ENCODE measurements at places on chromosomes 16 and 17.

GRCh38 chr17:10652984-10653659, 4.0 kb downstream of the MYH3 start:
- DNase-seq = no peak

DNA sequence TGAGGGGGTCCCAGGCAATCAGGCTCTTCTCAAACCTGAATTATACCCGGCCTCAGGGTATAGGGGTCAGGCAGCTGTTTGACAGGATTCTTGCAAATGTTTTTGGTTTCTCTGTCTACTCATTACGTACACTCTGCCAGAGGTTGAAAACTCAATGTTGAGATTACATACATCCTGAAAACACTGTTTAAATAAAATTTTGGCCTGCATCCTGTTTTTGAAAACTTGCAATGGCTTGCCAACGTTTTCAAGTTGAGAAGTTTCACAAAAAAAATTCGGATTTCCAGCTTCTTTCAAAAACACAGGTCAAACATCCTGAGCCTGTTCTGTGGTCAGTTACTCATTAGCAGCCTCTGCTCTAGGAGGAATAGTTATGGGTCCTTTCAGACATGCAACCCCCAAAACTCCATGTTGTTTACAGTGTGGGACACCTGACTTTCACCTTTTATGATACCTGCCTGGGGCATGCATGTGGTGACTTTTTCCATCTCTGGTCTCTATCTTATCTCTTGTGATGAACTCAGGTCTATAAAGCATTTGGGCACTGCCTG, 577.8 kb downstream of the WWOX start:
- no peak for DNase-seq

GRCh38 chr17:49992191-49992932, 2.7 kb downstream of the DLX3 start:
- no peak for DNase-seq

DNA sequence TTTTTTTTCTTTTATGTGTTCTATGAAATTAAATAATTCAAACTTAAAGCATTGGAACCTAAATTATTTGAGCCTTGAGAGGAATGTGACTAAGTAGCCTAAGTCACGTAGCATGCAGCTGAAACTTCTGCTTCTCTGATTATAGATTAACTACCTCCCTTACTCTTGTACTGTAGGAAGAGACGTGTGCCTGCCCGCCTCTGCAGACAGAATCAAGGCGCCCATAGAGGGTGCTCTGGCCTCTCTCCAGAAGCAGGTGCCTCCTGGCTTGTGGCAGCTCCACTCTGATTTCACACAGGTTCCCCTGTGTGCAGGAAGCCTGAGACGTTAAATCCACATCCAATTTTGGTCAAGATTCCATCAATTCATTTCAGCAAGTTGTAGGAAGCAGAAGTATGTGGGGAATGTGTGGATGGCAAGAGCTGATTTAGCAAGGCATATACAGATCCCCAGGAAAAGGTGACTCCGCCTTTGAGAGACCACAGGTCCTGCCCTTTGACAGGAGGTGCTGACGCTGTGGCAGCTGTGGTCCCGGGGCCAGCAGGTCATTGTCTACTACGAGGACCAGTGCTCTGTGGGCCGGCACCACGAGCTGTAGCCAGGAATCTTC, 1418.8 kb downstream of the CDH11 start:
- peak; percentile 63 for DNase-seq

DNA sequence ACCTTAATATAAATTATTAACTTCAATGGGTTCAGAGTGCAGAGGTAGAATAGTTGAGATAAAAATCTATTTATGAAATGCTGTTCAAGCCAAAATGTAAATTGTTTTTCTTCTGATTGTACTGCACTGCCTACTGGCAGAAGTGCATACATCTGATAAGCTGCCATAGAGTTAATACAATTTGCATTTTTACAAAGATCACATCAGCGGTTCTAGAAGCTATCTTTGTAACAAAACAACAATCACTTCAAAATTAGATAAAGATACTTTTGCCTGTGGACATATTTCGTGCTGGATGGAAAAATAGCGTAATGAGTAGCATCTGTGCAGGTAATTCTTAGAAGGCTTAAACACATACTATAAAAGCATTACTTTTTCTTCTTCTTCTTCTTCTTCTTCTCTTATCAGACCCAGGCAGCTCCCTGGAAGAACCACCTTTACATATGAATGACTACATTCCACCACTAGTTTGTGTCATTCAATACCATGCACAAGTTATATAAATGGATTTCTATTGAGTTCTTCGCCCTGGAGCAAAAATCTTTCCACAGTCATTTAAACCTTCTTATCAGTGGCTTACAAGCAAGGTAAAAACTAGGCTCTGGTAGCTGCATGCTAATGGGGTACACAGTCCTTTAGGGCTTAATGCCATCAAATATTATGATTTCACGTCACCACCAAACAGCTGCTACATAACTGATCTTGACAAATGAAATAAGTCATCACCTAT, 47.0 kb downstream of the SYNRG start:
- no peak for DNase-seq

GRCh38 chr17:55420776-55421178, 858 bp downstream of the MMD start:
- DNase-seq = peak; percentile 47

- no peak for DNase-seq
These were observed 53.1 kb downstream of the CYB5B start for GRCh38 chr16:69477546-69477945.

DNA sequence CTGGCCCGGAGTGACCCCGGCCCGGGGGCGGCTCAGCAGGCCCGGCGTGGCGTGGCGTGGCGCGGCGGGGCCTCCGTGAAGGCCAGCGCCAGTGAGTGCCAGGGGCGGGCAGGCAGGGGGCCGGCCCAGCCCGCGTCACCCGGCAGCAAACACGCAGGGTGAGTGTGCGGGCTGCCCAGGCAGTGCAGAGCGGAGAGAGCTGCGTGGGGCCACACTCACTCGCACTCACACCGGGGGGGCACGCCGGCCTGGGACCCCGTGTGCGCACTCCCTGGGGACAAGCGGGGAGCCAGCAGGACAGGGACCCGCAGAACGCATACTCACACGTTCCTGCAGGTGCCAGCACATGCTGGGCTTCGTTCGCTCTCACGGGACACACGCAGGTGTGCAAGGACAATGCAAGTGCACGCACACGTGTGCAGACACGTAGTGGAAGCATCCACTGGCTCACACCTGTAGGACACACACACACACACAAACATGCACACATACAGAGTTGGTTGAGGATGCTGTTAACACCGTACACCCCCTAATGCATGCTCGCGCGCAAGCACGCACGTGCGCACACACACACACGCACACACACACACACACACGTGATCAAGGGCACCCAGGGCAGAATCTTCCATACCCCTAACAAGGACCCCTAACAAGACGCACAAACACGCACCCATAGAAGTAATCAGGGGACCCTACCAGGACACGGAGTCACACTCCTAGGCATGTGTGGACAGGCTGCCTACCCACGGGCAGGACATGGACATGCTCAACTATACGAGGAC, 7.7 kb downstream of the USP6 start:
- DNase-seq = no peak

GRCh38 chr16:47511882-47512281, 50.8 kb downstream of the PHKB start:
- DNase-seq = no peak

DNA sequence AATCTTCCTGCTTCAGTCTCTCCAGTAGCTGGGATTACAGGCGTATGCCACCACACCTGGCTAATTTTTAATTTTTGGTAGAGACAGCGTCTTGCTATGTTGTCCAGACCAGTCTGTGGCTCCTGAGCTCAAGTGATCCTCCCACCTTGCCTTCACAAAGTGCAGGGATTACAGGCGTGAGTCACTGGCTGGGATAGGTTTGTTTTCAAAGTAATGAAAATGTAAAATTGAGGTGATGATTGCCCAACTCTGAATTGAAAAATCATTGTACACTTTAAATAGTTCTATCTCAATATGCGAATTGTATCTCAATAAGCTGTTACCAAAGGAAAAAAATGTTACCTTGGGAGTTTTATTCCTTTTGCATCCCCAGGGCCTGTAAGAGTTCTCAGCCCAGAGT, 1.2 kb upstream of the AMFR start:
- no peak for DNase-seq

DNA sequence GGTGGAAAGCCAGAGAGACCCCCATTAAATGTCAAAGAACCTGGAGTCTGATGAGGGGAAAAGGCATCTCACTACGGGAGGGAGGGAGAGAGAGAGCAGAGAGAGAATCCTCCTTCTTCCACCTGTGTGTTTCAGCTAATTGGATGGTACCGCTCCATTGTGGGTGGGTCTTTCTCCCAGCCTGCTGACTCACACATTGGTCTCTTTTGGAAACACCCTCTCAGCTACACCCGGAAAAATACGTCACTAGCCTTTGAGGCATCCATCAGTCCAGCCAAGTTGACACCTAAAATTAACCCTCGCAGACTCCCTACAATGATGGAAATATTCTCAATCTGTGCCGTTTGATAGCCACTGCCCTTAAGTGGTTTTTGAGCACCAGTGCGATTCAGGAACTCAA, 100.4 kb downstream of the ELAC2 start:
- DNase-seq = no peak

- DNase-seq = no peak
These were observed 61.6 kb downstream of the MRTFB start for GRCh38 chr16:14132696-14133048.

GRCh38 chr16:55570159-55570558, 3.7 kb downstream of the CAPNS2 start:
- DNase-seq = no peak

GRCh38 chr16:72085002-72085401, 8.4 kb downstream of the TXNL4B start:
- DNase-seq = no peak

DNA sequence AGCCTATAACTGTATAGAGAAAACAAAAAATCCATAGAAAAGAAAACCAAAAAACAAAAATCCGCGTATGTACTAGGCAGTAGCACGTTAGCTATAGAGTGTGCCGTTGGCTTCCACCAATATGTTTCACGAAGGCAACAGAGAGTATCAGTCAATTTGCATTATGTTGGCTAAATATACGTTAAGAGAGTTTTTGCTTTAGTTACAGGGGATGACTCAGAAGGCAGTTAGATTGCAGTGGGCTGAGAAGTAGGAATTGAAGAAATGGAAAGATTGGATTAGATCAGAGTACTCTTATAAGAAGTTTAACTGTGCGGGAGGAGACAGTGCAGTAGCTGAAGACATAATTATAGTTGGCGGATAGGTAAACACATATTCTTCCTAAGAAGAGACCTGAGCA, 911 bp upstream of the NACA2 start:
- no peak for DNase-seq

DNA sequence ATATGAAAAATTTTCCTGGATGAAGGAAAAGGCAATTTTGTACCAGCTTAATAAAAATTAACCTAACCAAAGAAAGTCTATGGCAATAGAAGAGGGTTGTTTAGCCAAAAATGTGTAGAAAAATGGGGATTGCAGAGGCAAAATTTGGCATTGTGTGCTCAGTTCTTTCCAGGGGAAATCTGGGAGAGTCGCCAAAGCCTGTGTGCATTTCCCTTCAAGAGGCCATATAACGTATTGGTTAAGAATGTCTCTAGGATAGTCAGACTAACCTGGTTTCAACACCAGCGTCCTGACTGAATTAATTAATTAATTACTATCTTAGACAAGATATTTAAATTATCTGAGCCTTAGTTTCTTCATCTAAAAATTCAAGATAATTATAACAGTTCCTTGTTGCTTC, 44.8 kb upstream of the HLF start:
- no peak for DNase-seq

DNA sequence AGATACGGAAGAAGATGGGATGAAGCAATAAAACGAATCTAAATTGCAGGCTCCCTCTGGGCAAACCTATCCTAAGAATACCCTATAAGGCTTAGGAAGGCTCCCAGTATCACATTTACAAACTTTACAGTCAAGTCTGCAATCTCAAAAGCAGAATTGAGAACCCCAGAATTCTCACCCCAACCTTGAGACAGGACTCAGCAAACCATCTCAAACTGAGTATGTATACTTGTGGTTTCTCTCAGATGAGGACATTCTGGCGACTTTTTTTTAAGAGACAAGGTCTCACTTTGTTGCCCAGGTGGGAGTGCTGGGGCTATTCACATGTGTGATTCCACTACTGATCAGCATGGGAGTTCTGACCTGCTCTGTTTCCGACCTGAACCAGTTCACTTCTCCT, 19.3 kb upstream of the ITGA2B start:
- no peak for DNase-seq

GRCh38 chr17:37024181-37024637, 75.5 kb downstream of the AATF start:
- DNase-seq = no peak

DNA sequence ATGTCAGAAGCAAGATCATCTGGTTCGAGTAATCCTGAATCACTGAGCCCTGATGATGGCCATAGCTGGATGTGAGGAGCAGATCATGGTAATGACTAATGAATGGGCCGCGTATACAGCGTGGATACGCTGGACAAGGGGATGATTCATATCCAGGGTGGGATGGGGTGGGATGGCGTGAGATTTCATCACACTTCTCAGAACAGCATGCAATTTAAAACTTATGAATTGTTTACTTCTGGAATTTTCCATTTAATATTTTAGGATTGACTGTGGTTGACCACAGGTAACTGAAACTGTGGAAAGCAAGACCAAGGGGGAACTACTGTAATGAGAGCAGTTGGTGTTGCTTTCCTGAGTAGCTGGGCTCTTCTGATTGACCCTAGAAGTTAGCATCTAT, 225.5 kb downstream of the STX8 start:
- DNase-seq = no peak

DNA sequence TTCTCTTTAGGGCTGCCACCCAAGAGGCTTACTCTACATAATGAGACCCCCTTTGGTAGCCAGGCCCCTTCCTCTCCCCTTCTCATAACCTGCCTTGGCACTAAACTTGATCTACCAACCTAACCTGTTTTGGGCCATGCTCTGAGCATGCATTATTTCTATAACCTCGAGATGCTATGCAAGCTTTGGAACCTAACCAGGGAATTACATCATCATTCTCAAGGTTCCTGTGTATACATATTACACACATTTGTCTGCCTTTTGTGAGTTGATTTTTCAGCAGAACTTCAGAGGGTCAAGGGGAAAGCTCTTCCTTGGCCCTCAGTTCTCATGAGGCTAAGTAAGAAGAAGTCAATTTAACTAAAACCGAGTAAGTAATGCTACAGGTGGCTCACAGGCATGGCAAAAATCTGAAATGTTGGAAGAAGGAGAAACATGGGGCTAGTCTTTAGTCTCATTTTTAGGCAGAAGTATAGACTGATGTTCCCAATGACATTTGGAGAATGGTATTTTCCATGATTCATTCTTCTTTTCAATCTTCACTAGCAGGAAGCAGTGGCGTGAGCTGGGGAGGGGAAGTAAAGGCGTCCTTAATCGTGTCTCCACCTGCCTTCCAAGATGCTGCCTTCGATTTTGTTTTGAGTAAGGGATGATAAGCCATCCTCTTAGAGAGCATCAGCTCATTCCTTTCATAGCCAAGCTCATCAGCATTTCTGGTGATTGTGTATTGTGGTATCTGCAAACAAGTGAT, 308.4 kb downstream of the ABCC12 start:
- DNase-seq = no peak

- no peak for DNase-seq
These were observed 3.3 kb upstream of the ZC3H7A start for GRCh38 chr16:11800382-11800718.

All from hepatocyte (in vitro differentiated cells).